ENCODE measurements at places on chromosomes 1 and 21. TPM values are rescaled to one million over a fixed set of nuclear protein-coding genes. Genes with fewer than 3 reads are reported as not detected.
A peak's percentile ranks its signal among the peaks of the same experiment; 100 is the strongest.

GRCh38 chr1:172478485-172478884 lies 34.6 kb upstream of the PIGC start:
- H3K4me1 ChIP-seq: peaks cover 16% of the 10 kb centered on the region
- no peak for DNase-seq
- H3K27ac ChIP-seq: no peak overlapping the region
- H3K36me3 ChIP-seq: no peaks in the 10 kb centered on the region
- H3K27me3 ChIP-seq: no peaks in the 10 kb centered on the region

DNA sequence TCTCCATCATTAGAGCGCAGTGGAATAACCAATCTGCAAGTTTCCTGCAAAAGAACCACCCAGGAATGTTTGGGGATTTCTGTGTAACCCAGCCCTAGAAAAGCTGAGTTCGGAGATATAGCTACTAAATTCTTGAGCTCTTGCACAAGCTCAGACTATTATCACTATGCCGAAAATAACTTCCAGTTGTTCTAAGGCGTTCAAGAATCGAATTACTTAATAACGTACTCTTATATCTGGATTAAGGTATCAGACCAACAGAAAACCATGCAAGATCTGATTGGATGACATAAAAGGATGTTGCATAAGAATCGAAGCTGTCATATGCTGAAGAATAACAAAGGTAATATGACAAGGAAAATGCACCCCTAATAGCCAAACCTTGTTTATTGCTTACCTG lies 7.5 kb upstream of the LAMC2 start:
- no peak overlapping the region for H3K27ac ChIP-seq
- no peaks in the 10 kb centered on the region for H3K36me3 ChIP-seq
- no peaks in the 10 kb centered on the region for H3K27me3 ChIP-seq
- no peak overlapping the region for H3K4me3 ChIP-seq
- H3K4me1 ChIP-seq: peaks cover 11% of the 10 kb centered on the region

- H3K27ac ChIP-seq: peak within 1 kb of the TSS; percentile 83
- H3K27me3 ChIP-seq: no peaks in the 10 kb centered on the region
- peaks cover 3% of the 10 kb centered on the region for H3K36me3 ChIP-seq
- H3K4me3 ChIP-seq: peak within 1 kb of the TSS; percentile 88
- DNase-seq: peak; percentile 83
Measured at GRCh38 chr1:151839457-151840403, at the start of gene C2CD4D. Gene C2CD4D, minus strand, starts transcription at chr1:151839820. Its CDS starts 831 bp downstream, at chr1:151838989.

- no peak overlapping the region for H3K4me3 ChIP-seq
- no peaks in the 10 kb centered on the region for H3K36me3 ChIP-seq
- no peak overlapping the region for H3K27ac ChIP-seq
- H3K27me3 ChIP-seq: no peaks in the 10 kb centered on the region
- DNase-seq: no peak
Measured at GRCh38 chr1:47849005-47849521, 148.1 kb downstream of the TRABD2B start.

Gene CFAP57
- 0.14 TPM for total RNA-seq

Gene TADA1
- total RNA-seq: 19.6 TPM

Gene RRAGC
- 23.3 TPM for total RNA-seq

GRCh38 chr1:174982971-174983689 lies 16.6 kb upstream of the CACYBP start:
- H3K27ac ChIP-seq: no peak overlapping the region
- H3K27me3 ChIP-seq: no peaks in the 10 kb centered on the region
- peaks cover 18% of the 10 kb centered on the region for H3K4me1 ChIP-seq
- H3K36me3 ChIP-seq: peaks cover 11% of the 10 kb centered on the region

- no peak overlapping the region for H3K27ac ChIP-seq
- no peak for DNase-seq
- no peaks in the 10 kb centered on the region for H3K36me3 ChIP-seq
Measured at GRCh38 chr1:193114485-193115095, 7.2 kb upstream of the CDC73 start.

Gene IL22RA1
- total RNA-seq: not detected

Gene SPRR2A
- total RNA-seq: not detected

- H3K4me3 ChIP-seq: no peak overlapping the region
- DNase-seq: no peak
- no peak overlapping the region for H3K27ac ChIP-seq
- no peaks in the 10 kb centered on the region for H3K4me1 ChIP-seq
Measured at GRCh38 chr1:217188280-217189237, 442.3 kb downstream of the GPATCH2 start.

GRCh38 chr1:34983700-34984355 lies 1.3 kb downstream of the TMEM35B start:
- H3K36me3 ChIP-seq: peaks cover 9% of the 10 kb centered on the region
- H3K4me3 ChIP-seq: peak overlapping the region; percentile 97
- H3K4me1 ChIP-seq: peaks cover 50% of the 10 kb centered on the region

Gene GPR25
- not detected for total RNA-seq

GRCh38 chr1:89125913-89126580 lies at the start of gene GBP2:
Gene GBP2, minus strand, starts transcription at chr1:89126114. Its CDS starts 4,148 bp downstream, at chr1:89121966.
- H3K4me3 ChIP-seq: peak within 1 kb of the TSS; percentile 91
- H3K27me3 ChIP-seq: no peaks in the 10 kb centered on the region
- H3K36me3 ChIP-seq: peaks cover 41% of the 10 kb centered on the region
- H3K4me1 ChIP-seq: peaks cover 44% of the 10 kb centered on the region
- H3K27ac ChIP-seq: peak within 1 kb of the TSS; percentile 96
- DNase-seq: peak; percentile 44

Gene RAB25
- 1.3 TPM for total RNA-seq

- H3K4me1 ChIP-seq: peaks cover 7% of the 10 kb centered on the region
- no peaks in the 10 kb centered on the region for H3K27me3 ChIP-seq
- DNase-seq: no peak
- no peaks in the 10 kb centered on the region for H3K36me3 ChIP-seq
Measured at GRCh38 chr1:199081739-199082138, 442.9 kb downstream of the PTPRC start.

Gene NBPF12
- total RNA-seq: 6.2 TPM

GRCh38 chr1:77976433-77977076 lies 2.3 kb downstream of the FUBP1 start:
- no peak overlapping the region for H3K4me3 ChIP-seq
- peaks cover 28% of the 10 kb centered on the region for H3K36me3 ChIP-seq
- H3K4me1 ChIP-seq: peaks cover 50% of the 10 kb centered on the region
- DNase-seq: peak; percentile 11

Gene DHDDS
- total RNA-seq: 26.3 TPM

DNA sequence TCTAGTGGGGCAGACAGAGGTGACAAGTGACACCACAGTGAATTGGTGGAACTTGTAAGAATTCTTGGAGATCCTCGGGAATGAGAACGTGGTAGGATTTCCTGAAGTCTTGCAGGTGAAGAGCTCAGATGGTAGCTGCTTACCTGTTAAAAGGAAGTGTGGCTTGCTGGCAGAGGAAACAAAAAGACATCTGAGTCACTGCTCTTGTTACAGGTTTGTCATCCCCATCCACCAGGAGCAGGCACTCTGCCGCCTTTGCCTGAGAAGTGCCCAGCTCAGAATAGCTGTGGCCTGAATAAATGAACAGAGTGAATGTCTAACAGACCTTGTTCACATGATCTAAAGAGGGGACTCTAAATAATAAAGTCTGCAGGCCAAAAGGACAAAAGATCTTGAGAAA lies 12.3 kb upstream of the ZSCAN20 start:
- no peak for DNase-seq
- peaks cover 3% of the 10 kb centered on the region for H3K4me1 ChIP-seq
- no peaks in the 10 kb centered on the region for H3K27me3 ChIP-seq
- no peaks in the 10 kb centered on the region for H3K36me3 ChIP-seq
- H3K4me3 ChIP-seq: no peak overlapping the region

GRCh38 chr1:40842207-40842606 lies 20.0 kb downstream of the CITED4 start:
- no peak overlapping the region for H3K4me3 ChIP-seq
- peaks cover 32% of the 10 kb centered on the region for H3K4me1 ChIP-seq
- DNase-seq: no peak
- no peaks in the 10 kb centered on the region for H3K36me3 ChIP-seq

DNA sequence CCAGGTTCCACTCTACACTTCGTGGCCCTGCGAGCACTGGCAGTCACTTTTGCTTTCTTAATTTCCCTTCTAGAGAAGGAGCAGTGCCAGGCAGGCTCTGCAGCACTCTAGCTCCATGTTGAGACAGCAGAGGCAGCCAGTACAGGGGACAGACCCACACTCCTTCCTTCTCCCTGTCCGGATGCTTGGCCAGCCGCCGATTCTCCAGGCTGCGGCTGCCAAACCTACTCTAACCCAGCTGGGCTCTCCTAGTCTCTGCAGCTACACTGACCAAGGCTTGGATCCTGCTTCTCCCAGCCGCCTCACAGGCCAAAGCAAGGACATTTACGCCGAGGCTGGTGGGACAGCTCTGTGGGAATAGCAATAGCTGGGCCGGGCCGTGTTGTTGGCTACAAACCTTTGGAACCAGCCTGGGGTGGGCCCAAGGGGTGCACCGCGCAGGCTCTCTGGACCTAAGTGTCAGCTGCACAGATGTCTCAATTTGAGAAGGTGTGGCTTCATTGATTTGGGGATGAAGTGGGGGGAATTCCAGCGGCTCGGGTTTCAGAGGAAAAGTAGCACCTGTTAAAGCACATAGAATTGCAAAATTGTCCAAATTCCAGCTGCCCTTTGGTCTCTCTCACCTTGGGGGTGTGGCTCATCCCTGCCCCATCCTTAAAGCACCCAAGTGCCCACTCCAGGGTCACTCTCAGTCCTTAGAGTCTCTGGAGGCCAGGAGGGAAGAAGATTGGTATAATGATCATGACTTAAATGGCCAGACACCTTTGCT lies 3.2 kb downstream of the BARHL2 start:
- no peak overlapping the region for H3K27ac ChIP-seq
- H3K36me3 ChIP-seq: peaks cover 4% of the 10 kb centered on the region
- H3K27me3 ChIP-seq: peaks cover 82% of the 10 kb centered on the region

Gene CLCA4
- total RNA-seq: not detected

DNA sequence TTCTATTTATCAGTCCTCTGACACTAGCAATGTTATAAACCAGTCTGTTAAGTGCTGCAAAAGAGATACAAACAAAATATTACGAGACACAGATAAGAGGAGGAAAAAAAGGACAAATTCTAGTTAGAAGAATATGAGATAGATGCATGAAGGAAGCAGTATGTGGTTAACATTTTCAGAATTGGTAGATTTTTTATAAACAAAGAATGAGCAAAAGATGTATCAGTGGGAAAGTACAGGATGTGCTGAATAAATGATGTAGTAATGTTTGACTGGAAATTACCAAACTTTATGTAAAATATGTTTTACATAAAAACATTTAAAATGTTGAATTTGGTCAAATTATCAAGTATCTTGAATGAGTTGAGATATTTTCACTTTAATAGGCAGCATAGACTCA lies 574.2 kb downstream of the NUF2 start:
- H3K27ac ChIP-seq: no peak overlapping the region
- H3K36me3 ChIP-seq: no peaks in the 10 kb centered on the region
- no peaks in the 10 kb centered on the region for H3K27me3 ChIP-seq
- H3K4me1 ChIP-seq: no peaks in the 10 kb centered on the region
- DNase-seq: no peak

Gene COL11A1
- not detected for total RNA-seq
